ENCODE measurements at places on chromosomes 7 and 10.
A peak's percentile ranks its signal among the peaks of the same experiment; 100 is the strongest.

- no peak for DNase-seq
Observed at GRCh38 chr7:16121876-16122390, 299.4 kb downstream of the CRPPA start.

DNA sequence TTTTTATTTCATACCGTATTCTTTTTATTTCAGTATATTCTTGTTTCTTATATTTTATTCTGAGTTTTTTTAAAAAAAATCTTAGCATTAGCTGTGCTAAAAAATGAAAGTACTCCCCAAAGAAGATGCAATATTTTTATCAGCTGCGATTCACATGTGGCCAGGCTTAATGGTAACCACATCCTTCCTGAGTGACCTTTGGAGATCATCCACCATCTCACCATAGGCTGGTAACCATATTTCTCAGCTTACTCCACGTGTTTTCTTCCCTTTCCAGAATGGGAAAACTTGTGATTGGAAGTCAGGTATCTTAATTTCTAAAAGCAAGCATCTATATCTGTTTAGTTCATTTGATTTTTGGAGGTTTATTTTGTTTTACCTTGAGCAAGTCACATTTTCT is 18.8 kb upstream of the LIPM start:
- DNase-seq, result no peak

GRCh38 chr7:455110-455928 is 64.3 kb downstream of the PDGFA start:
- peak; percentile 67 for DNase-seq

DNA sequence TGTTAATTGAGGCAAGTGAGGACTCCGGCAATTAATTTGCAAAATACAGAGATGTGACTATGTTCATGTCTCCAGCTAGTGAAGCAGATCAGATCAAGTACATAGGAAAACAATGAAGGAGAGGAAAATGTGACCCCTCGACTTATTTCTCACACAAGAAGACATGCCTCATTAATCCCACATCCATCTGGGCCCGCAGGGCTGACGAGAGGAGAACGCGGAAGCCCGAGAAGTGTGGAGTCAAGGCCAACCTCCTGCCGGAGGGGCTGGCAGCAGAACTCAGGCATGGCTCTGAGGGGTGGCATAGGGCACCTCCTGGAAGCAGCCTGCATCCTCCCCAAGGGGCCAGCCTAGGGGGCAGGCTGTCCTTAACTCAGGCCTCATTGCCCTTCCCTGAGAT is 54.4 kb downstream of the ZNF503 start:
- DNase-seq, result no peak

DNA sequence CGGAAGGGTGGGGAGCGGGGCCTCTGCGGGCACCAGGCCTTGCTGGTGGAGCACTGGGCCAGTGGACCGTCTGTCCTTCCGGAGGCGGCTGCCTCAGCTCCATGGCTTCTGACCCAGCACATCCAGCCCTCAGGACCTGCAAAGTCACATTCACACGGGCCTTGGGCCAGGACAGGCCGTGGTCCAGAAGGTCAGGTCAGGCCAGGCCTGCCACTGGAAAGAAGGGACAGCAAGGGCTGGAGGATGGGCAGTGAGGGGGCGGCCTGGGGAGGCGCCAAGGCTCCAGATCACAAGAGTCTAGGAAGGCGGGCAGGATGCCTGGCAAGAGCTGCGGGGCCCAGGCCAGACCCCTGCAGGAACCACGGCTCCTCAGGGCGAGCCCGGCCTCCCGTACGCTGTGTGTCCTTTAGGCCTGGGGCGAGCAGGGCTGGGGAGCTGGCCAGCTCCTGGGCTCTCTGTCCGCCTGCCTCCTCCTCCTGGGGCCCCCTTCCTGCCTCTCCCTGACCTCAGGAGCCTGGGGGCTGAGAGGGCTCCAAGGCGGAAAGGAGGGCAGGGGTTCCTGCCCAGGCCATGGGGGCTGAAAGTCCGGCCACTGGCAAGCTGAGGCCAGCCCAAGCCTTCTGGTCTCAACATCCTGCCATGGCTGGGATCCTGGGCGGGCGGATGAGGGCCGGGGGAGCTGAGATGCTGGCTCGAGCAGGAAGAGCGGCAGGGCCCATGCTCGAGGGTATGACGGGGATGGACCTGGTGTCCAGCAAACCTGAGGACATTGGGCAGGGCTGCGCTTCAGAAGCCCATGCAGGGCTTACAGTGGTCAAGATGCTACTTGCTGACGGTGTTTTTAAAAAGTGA is 225.8 kb downstream of the ELFN1 start:
- no peak for DNase-seq

DNA sequence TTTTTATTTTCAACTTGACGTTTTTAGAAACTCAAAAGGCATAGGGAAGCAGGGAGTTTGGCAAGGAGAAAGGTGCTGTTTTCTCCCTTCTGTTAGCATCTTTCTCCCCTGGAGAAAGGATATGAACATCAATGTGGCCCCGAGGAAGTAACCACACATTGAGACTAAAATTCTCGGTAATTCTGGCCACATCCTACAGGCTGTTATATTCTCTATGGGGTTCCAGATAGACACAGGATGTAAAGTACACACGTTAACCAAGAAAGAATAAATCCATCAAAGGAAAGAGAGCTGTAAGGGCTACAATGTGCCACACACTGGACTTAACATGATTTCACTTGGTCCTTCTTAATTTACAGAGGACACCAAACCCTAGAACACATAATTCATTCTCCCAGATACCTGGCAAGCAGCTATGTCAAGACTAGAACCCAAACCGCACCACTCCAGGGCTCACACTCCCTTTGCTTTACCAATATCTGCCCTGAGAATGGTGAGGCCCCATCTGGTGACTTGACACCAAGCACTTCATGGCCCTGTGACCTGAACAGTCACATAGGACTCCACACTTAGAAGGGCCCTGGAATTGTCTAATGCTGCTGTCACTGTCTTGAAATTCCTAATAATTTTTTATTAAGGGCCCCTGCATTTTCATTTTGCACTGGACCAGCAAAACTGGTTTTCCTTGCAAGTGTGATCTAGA is 73.9 kb downstream of the PRLHR start:
- no peak for DNase-seq

DNA sequence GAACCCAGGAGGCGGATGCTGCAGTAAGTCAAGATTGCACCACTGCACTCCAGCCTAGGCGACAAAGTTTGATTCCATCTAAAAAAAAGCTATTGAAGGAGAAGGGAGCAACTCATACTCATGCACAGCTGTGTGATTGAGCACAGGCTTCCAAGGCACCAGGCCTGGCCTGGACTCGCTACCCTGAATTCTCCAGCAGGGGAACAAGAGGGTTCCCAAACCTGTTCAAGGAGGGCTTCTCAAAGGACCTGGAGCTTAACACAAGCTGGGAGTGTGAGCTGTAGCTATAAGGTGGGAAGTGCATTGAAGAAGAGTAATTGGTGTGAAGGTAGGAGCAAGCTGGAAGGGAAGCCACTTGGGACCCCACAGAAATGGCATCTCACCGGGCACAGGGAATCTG is 15.1 kb upstream of the DDIT4 start:
- DNase-seq, result no peak

GRCh38 chr10:124650263-124650662 is 93.9 kb downstream of the FAM53B start:
- no peak for DNase-seq

- no peak for DNase-seq
Observed at GRCh38 chr7:109009636-109010035, 440.0 kb downstream of the DNAJB9 start.

DNA sequence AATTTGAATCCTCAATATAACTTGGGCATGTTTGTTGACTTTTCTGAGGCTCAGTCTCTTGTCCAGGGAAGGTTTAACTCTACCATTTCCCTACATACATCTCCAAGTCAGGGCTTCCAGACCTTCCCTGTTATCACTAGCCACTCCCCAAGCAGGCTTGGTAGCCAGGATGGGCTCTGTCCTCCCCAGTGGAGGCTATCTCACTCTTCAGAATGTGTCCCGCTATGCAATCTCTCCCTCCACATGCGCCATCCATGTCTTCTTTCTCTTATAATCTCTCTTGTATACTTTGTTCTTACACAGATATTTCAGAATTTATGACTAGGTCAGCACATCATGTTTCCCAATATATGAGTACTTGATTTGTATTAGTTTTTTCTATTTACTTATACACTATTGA is 310.4 kb downstream of the HGF start:
- no peak for DNase-seq

- no peak for DNase-seq
Observed at GRCh38 chr7:155038335-155038734, 31.8 kb upstream of the HTR5A start.

DNA sequence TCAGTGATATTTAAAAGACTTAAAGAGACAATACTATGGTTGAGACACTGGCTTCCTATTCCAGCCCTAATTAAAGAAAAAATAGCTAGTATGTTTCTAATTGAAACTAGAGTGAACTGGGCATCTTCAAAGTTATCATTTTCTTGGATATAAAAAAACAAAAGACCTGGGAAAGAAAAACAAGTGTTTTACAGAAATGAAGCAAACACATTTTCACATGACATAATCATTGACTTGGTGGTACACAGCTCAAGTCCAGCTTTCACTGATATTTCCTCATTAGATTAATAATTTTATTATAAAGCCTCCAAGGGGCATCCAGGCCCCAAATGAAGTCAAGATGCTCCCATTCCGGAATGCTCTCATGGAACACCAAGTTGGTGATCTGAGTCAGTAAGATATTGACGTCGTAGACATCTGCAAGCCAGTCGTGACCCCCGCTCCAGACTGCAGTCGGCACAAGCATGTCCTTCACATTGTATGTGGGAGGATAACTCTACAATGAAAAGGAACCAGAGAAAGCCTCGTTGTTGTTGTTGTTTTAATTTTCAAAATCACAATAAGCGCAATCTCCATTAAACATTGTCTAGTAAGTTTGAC is 7.5 kb upstream of the CH25H start:
- no peak for DNase-seq

GRCh38 chr7:3107228-3107763 is 63.6 kb upstream of the CARD11 start:
- DNase-seq, result no peak

DNA sequence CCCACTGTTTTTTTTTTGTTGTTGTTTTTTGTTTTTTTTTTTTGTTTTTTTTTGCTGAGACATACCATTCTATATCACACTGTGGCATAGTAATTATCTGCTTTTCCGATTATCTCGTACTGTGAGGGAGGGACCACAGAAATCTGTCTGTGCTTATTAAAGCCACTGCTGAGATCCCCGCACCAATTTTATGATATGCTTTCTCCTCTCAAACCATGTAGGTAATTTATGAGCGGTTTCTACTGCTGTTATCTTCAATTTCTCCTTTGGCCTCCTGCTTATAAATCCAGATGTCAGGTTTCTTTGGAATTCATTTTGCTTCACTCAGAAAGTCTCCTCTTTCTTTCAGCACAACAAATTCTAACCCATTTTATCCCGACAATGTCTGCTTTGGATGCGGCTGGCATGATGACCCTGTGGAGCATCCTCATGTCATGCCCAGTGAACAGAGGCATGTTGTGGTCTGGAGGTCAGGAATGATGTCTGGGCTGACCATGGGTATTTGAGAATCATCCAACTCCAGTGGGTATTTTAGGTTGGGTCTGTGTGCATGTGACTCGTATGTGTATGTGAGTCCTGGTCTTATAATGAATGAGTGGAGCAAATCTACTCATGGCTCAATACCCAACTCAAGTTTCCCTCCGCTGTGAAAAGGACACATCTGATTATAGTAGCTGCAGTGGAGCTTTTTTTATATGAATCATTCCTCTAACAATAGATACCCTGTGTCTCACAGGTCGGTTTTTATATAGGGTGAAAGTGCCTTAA is 213.4 kb downstream of the GALNT17 start:
- no peak for DNase-seq

GRCh38 chr10:608331-609261 is 80.9 kb downstream of the DIP2C start:
- DNase-seq, result no peak

GRCh38 chr7:3463696-3464095 is 162.6 kb downstream of the SDK1 start:
- DNase-seq, result peak; percentile 57

- DNase-seq, result no peak
Observed at GRCh38 chr7:47764746-47765145, 182.8 kb upstream of the TNS3 start.

GRCh38 chr10:94098896-94099295 is 105.2 kb downstream of the PLCE1 start:
- no peak for DNase-seq

DNA sequence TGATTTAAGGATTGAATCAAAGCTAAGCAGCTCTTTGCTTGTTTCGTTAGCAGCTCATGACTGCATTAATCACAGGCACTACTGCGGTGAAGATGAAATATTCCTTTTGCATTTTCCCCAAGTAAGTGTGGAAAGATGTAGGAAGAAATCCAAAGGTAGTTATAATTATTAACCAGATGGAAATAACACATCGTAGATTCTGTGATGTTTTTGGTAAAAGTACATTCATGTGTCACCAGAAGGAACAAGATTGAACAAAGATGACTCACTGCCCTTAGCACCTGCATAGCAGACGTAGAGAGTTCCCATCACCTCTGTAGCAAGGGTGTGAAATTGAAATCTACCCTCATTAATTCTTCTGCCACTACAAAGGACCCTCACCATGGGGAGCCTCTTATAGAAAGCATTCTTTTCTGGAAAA is 37.1 kb downstream of the SMURF1 start:
- no peak for DNase-seq

GRCh38 chr10:97759158-97759887 is 12.5 kb downstream of the SFRP5 start:
- peak; percentile 19 for DNase-seq

DNA sequence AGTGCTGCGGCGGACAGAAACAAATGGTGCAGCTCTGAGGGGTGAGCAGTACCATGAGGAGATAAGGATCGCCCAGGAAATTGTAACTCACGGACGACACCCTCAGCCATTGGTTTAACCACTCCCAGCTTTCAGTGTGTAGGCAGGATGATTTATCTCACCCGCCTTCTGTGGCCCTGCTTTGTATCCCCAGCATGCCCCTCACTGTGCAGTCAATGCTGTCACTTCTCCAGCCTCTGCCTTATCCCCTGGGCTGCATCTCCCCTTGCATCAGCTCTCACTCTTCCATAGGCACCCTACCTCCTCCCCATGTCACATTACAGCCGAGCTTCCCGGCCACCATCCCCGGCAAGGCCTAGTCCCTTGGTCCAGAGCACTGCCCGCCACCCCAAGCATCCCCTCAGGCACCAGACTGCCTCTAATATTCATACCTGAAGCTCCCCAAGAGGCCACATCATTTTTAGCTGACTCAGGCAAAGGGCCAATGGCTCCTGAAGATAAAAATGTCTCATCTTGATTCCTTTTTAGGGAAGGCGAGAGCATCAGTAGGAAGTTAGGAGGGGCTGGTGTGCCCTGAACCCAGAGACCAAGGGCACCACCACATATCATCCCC is 77.1 kb downstream of the CARD11 start:
- DNase-seq, result no peak

DNA sequence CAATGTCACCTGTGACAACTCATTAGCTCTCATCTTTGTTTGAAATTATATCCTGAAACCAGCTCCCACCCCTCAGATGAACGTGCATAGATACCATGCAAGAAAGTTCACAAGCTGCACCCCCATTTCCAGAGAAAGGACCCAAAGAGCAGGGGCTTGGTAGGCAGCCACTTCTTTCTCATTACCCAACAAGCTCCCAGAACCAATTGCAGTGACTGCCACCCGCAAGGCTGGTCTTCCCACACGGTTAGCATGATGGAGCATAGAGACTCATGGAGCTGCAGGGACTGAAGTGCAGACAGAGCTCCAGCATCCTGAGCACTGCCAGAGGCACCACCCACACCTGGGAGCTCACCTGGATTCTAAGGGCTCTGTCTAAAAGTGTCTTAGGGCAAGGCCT is 28.5 kb downstream of the FRMPD2 start:
- DNase-seq, result no peak

Data from NCI-H2081 (cell line).